ENCODE measurements at places on chromosomes 7 and 10.

- no peak for DNase-seq
These were observed 232.0 kb downstream of the SH2D4B start for GRCh38 chr10:80769700-80770160.

DNA sequence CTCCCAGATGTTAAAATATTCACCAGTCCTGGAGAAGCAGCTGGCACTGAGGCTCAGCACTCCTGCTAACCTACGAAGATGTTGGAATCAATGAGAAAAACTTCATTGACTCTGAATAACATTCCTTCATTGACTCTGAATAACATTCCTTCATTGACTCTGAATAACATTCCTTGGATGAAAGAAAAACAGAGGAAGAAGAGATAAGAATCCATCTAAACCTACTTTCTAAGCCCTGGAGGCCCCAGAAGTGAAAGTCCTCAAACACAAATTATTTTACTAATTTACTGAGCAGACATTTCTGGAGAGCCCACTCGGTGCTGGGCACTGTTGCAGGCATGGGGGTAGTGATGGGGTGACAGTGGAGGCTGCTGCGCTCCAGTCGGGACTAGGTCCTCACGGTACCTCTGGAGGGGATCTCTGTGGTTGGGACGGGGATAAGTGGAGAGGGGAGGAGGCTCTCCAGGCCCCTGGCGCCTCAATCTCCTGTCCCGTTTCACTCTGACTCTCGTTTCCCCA, 254.1 kb downstream of the WDR37 start:
- DNase-seq = no peak

DNA sequence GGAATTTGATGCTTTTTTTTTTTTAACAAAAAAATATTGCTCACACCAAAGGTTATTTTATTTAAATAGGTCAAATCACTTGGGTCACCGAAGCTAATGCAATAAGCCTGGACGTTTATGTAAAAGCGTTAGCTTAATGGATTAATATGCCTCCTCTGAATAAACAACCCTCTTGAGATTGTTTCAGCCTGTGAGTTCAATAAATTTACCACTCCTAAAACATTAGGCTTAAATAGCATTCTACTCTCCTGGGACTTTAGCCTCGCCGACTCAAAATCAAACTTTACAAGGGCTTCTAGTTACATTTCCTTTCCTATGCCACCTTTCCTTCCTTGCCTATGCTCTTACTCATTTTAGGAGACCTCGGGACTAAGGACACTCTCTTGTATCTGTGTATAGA, 79.3 kb downstream of the DNAJB9 start:
- no peak for DNase-seq

GRCh38 chr7:151552352-151553028, 32.8 kb upstream of the RHEB start:
- peak; percentile 45 for DNase-seq

DNA sequence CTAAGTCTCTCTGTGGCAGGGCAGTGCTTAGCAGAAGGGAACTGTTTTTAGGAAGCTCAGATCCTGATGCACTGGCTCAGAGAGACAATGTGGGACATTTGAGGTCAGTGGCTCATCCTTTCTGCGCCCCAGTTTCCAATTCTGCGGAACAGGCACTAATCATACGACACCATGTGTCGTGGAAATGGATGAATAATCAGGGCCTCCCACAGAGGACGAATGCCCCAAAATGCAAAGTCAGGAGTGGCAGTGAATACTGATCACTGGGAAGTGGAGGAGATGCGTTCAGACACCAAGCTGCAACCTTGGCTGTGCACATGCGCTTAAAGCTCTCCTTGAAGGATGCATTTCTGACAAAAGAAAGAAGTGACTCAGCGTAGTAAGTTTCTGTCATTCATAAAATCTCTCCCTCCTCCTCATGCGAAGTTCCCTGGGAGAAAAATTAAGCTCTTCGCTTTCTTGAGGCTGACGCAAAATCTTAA, 21.9 kb upstream of the ECHDC3 start:
- DNase-seq = no peak

GRCh38 chr10:30073767-30074060, 14.3 kb upstream of the JCAD start:
- DNase-seq = no peak

DNA sequence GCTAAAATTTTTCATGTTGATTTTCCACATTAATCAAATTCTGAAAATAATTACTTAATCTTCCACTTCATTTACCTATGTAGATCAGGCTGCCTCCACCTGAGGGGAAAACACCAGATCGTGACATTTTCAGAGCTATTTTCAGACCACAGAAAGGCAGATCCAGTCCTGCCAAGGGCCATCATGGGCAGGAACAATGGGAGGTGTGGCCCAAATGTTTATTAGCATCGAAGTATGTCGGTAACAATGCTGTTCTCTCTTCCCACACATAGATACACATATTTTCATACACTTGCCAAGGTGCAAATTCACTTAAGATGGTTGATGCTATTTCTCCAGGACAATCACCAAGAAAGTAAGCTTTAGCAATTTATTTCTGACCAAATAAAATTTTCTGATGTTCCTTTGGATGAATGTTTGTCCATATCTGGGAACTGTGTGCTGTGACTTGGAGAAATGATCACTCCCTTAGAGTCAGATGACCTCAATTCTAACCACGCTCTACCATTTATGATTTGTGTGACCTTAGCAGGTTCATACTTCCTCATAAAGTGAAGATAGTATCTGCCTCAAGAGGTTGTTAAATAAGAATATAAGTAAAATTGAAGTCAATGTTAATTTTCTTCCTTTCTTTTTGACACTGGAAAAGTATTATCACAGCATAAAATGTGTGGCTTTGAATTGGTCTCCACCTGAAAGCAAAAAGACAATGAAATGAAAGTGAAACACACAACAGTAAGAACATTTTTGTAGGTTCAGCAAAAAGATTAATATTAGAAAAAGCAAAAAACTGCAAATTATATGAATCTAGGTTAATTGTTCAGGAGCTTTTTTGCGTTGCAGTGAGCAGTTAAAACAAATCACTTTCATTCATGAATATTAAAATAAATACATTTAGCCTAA, 310.4 kb upstream of the PHF14 start:
- DNase-seq = no peak

All from NCI-H187 treated with DMSO at 0.1 percent for 48 hours (cell line).